PC-9 (cell line): ENCODE measurements at places on chromosomes 7 and 10. TPM values are rescaled to one million over a fixed set of nuclear protein-coding genes. Genes with fewer than 3 reads are reported as not detected.

Gene AGBL3
- total RNA-seq: 3.2 and 4.3 TPM in 2 replicates

Gene AMPH
- not detected in 2 replicates for total RNA-seq

Gene NKX6-2
- total RNA-seq: not detected in 2 replicates

Gene STRIP2
- total RNA-seq: 6.4 and 9.5 TPM in 2 replicates

Gene MCU
- total RNA-seq: 59.5 and 61.9 TPM in 2 replicates

Gene SLC18A2
- total RNA-seq: not detected in 2 replicates

Gene TEX36
- total RNA-seq: 1.1 and 1.2 TPM in 2 replicates

Gene RPP38
- 15.9 and 16.9 TPM in 2 replicates for total RNA-seq

Gene WNT8B
- not detected in 2 replicates for total RNA-seq

Gene IKZF1
- total RNA-seq: not detected in 2 replicates

Gene CLDN4
- total RNA-seq: 498 and 602 TPM in 2 replicates

Gene ASZ1
- not detected in 2 replicates for total RNA-seq

Gene FGFR2
- total RNA-seq: not detected in 2 replicates

Gene TRIM74
- 1.2 and 2.6 TPM in 2 replicates for total RNA-seq

Gene LLCFC1
- not detected in 2 replicates for total RNA-seq
